ENCODE measurements at places on chromosomes 6 and 20. TPM values are rescaled to one million over a fixed set of nuclear protein-coding genes. Genes with fewer than 3 reads are reported as not detected.

NKAIN4 gene
- total RNA-seq, result not detected

HSPA12B gene
- 8.4 TPM for total RNA-seq

VGLL2 gene
- total RNA-seq, result 2.9 TPM

TINAG gene
- not detected for total RNA-seq

Data from heart right ventricle (tissue), 16 donors.